ENCODE measurements at places on chromosomes 5 and 9. TPM values are rescaled to one million over a fixed set of nuclear protein-coding genes. Genes with fewer than 3 reads are reported as not detected.

DNA sequence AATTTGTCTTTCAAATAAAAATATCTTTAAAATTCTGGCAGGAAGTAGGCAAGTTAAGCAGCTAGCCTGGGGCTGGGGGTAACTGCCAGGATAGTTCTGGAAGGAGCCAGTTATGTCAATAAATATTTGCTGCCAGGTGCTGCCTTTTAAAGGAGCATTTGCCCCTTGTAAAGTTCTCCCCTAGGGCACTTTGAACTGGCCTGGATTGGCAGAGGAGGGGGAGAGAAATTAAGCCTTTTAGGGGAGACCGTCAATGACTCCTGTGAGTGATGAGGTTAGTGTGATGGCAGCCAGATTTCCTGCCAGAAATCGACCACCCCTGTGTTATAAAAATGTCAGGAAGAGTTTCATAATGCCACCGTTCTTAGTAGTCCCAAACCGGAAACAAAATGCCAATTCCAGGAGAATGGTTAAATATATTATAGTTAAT lies 89.8 kb upstream of the ELL2 start:
- no peak for DNase-seq

- no peak for DNase-seq
Observed at GRCh38 chr5:132020568-132021339, 9.3 kb upstream of the ACSL6 start.

The CDC20B gene
- total RNA-seq: 0.07 TPM

The HMCN2 gene
- under 0.01 TPM for total RNA-seq

The NDFIP1 gene
- total RNA-seq: 44.9 TPM
